ENCODE measurements at places on chromosomes 4 and X.

DNA sequence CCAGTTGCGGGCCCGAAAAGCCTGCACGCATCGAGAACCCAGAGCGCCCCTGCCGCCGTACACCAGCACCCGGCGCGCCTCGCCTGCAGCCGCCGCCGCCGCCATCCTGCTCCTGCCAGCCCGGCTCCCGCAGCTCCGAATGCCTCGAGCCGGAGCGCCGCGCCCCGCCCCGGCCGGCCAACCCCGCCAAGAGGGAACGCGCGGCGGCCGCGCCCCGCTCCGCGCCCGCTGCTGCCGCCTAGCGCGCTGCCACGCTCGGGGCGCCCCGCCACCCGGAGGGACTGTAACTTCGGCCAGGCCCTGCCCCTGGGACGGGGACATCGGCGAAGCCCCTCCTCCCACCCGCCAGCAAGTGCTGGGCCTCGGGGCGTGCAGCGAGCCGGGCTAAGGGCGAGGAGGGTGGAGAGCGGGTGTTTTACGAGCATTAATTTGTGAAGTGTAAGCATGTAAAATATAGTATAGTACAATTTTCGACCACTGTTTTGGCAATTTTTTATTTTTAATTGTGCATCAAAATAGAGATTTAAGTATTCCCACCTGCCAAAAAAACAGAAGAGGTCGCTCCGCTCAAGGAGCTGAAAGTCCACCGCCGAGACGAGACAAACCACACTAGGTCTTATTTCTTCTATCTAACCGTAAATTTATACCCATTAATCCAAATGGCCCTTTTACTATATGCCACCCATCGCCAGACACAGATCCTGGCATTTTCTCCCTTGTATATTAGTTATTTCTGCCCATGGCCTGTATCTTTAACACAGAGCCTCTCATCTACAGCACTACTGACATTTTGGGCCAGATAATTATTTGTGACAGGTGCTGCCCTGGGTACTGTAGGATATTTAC, at the start of gene QDPR:
Gene QDPR, minus strand, starts transcription at position 141 of the 846 bp plus-strand sequence. Its CDS starts 36 bp downstream, at position 105.
- DNase-seq, result peak; percentile 67

- DNase-seq, result no peak
Observed at GRCh38 chrX:96436105-96436504, 248.5 kb upstream of the DIAPH2 start.

DNA sequence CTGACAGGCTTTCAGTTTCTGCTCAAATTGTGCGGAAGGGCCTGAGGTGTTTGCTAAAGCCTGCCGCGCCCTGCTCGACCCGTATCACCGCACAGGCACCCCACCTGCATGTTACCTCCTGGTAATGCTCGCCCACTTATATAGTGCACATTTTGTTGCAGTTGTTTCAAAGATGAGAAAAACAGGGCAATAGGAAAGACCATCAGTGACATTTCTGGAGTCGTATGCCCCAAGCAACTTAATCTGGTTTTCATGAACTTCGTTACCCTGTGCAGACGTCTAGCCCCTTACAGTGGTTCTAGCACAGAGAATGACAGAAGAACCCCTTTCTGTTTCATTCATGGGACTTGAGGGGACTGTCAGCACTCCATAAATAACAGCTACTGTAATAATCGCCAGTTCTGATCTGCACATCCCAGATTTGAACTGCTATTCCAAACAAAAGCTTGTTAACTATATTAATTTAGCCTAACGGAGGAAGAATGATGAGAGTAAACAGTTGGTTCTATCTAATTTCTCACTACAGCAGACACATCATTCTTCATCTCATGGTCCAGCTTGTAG, 940 bp upstream of the DCTD start:
- DNase-seq, result no peak

DNA sequence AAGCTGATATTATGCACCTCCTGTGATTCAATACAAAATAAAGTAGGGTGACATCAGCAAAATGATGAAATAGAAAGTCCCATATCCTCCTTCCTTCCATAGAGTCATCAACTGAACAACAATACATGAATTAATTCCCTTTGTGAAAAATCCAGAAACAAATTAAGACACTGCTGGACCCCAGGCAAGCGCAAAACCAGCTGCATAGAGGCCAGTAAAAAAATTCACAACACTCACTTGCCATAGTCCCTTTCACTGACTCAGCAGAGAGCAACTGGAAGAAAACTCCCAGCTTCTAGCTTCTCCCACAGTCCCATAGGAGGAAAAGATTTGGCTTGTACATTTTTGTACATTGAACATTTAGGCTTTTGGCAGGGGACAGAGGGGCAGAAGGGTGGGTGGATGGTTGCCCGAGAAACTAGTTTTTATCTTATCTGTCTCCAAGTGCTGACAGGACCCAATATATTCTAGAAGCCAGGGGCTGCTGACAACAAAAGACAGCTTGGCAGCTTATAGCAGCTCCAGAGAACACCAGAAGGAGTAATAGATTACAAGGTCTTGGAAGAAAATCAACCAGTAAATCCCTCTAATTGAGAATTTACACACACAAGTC, 124.6 kb downstream of the NDST3 start:
- DNase-seq, result no peak

- DNase-seq, result no peak
Observed at GRCh38 chr4:107900508-107900907, 30.8 kb upstream of the CYP2U1 start.

- DNase-seq, result no peak
Observed at GRCh38 chr4:165560941-165561340, 182.1 kb downstream of the CPE start.

DNA sequence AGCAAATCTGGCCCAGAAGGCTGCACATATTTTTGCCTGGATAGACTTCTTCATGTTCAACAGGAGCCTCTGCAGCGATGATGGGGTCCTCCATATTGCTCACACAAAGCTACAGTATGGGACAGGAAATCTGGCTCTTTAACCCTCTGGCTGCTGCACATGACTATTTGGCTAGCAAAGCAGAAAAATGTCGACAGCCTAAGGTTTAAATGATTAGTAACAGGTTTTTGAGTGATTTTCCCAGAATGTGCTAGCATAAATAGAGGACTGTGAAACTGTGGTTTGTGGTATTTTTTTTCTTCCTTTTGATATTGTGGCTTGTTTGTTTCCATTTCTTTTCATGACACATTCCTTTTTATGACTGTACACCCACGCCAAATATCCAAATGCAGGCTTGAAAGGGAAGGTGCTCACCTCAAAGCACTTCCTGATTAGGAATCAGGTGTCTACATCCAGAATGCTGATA, 120.2 kb upstream of the GK2 start:
- no peak for DNase-seq

GRCh38 chrX:132433551-132433950, 55.3 kb downstream of the MBNL3 start:
- DNase-seq, result no peak

DNA sequence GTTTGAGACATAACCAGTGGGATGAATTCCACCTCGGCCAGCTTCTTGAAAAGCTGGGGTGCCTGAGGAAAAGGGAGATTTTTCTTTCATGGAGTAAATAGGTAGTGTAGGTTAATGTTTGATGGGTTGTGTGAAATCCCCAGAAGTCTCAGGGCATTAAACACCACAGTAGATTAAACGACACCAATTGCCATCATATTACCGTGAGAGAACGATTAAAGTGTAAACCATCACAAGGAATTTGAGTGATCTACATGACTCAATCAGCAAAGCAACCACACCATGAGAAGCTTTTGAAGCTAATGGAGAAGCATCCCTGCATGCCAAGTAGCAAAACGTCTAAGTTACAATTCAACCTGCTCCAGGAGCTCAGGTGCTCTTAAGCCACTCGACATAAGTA, 322.5 kb upstream of the GATB start:
- DNase-seq, result no peak

- no peak for DNase-seq
Observed at GRCh38 chrX:17588303-17588702, 149.0 kb upstream of the SCML1 start.

GRCh38 chr4:173420324-173420752, 21.4 kb upstream of the SCRG1 start:
- no peak for DNase-seq

- DNase-seq, result no peak
Observed at GRCh38 chr4:147794787-147795413, 63.0 kb downstream of the ARHGAP10 start.

- DNase-seq, result no peak
Observed at GRCh38 chrX:124240422-124240821, 92.0 kb upstream of the TEX13D start.

GRCh38 chr4:174394915-174395314, 111.2 kb downstream of the CEP44 start:
- no peak for DNase-seq

DNA sequence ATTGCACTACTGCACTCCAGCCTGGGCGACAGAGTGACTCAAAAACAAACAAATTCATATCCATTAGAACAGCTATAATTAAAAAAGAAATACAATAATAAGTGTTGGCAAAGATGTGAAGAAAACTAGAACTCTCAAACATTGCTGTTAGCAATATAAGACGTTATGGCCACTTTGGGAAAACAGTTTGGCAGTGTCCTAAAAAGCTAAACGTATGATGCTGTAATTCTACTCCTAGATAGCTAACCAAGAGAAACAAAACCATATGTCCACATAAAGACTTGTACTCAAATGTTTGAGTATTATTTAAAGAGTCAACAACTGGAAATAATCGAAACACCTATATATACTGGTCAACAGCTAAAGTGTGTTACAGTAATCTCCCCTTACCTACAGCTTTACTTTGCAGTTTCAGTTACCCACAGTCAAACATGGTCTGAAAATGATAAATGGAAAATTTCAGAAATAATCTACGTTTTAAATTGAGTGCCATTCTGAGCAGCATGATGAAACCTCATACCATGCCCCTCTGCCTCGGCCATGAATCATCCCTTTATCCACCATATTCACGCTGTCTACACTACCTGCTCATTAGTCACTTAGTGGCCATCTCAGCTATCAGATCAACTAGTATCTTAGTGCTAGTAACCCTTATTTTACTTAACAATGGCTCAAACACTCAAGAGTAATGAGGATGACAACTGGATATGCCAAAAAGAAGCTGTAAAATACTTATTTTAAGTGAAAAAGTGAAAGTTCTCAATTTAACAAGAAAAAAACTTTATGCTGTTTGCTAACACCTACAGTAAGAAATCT, 4.9 kb downstream of the ELF2 start:
- no peak for DNase-seq

DNA sequence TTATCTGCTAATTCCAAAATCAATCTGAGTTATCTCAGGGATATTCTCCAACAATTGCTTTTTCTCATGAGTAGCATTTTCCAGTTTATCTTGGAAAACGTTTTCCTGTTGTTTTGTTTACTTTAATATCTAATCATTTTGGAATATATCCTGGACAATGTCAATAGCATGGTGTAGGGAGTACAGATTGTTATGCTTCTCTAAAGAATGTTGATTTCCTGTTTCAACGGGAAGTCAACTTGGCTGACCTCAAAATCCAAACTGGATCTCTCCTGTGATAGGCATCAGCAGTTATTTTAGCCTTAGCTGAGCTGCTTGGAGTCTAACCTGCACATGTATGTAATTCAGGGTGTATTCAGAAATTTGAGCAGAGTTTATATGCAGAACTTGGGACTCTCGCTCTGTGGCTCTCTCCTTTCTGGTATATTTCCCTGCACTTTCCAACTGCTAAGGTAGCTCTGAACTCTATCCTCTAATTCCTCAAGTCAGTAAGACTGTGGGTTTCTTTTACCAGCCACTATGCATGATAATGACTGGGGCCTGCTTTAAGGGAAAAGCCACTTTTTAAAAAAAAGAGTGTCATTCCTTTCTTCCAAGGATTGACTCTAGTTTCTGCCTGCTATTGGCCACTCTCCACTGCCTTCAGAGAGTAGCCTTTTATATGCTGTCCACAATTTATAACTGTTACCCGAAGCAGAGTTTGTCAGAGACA, 7.7 kb downstream of the PRSS48 start:
- DNase-seq, result no peak

DNA sequence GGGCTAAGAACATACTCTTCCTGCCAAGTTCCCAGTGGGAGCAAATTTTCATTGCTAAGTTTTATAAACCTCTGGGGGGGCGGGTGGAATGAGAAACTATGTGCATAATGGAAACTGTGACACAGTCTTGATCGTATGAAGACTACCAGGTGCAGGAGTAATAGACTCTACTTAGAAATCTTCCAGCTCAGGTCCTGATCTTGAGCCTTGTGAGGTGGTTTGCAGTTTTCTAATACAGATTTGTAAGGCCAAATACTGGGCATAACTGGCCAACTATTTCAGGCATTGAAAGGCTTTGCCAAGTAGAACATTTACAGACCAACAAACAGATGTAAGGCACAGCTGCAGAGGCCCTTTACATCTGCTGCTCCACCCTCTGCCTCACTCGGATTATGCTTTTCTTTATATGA, 89.7 kb upstream of the CBR4 start:
- no peak for DNase-seq

DNA sequence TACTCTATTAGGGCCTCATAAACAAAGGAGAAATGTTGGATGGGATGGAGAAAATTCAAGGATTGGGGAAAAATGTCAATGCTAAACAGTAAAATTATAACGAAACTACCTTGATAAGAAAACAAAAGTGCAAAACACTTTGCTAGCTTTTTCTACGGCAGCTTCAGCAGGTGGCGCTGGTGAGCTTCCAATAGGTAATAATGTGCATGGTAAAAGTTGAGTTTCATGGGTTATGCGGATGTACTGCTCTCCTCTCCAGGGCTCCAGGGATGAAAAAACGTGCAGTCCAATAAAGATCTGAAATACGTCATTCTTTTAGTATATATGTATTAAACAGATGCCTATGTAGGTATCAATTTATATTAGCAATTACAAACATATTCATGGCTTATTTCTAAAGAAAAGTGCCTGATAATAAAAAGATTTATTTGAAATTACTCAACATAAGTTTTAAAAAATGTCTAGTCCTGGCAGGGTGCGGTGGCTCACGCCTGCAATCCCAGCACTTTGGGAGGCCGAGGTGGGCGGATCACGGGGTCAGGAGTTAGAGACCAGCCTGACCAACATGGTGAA, 239.6 kb downstream of the GRXCR1 start:
- no peak for DNase-seq

DNA sequence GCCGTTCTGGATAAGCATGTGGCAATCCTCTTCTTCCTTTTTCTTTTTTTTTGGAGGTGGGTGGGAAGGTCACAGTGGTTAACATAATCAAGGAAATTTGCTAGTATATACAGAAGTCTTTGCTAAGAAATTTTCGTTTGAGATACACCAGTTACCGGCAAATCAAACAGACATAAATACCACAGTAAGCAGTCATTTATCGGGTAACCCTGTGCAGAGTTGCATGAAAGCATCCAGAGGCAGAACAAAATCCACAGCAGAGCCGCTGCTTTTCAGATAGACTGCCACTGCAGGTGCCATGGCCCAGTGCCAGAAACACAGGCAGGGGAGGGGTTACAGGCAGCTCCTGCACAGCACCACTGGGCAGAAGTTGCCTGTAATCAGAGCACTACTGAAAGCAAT, 179.1 kb upstream of the MAB21L2 start:
- no peak for DNase-seq

DNA sequence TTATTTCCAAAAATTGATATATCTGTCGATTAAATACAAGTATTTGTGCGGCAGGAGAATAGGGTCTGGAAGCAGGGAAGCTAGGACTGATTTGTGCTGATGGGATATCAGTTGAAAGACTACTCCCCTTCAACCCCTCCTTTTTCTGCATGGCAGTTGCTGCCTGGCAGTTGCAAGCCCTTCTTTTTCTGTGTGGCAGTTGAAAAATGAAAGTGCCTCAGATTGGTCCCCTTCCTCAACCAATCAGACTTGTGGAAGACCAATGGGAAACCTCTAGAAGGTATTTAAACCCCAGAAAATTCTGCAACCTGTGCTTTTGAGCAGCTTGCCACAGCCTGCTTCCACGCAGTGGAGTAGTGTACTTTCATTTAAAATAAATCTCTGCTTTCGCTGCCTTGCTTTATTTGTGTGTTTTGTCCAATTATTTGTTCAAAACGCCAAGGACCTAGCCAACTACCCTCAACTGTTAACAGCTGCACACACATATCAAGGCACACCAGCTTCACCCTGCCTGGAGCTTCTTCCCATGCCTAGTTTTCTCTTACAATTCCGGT, 1.5 kb upstream of the TMA16 start:
- no peak for DNase-seq
